ENCODE measurements at places on chromosomes 13 and 19.

DNA sequence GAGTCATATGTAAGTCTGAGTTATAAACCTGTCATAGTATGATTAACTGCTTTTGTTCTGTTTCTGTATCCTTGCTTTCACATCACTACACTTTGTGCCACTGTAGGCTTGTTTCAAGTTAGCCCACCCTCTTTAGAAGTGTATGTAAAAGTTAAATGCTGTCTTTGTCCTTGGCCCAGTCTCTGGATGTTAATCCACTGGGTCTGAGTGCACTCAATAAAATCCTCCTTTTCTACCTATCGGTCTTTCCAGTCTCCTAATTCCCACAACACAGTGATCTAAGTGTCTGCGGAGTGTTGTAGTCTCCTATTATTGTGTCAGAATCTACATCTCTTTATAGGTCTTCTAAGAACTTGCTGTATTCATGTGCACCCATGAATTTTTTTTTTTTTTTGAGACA lies 14.1 kb downstream of the ZNF429 start:
- no peak for DNase-seq

- DNase-seq = no peak
Observed at GRCh38 chr13:97492684-97493371, 58.9 kb downstream of the RAP2A start.

- no peak for DNase-seq
Observed at GRCh38 chr13:85367887-85368286, 431.3 kb downstream of the SLITRK6 start.

- no peak for DNase-seq
Observed at GRCh38 chr19:37951816-37952210, 44.8 kb downstream of the SIPA1L3 start.

DNA sequence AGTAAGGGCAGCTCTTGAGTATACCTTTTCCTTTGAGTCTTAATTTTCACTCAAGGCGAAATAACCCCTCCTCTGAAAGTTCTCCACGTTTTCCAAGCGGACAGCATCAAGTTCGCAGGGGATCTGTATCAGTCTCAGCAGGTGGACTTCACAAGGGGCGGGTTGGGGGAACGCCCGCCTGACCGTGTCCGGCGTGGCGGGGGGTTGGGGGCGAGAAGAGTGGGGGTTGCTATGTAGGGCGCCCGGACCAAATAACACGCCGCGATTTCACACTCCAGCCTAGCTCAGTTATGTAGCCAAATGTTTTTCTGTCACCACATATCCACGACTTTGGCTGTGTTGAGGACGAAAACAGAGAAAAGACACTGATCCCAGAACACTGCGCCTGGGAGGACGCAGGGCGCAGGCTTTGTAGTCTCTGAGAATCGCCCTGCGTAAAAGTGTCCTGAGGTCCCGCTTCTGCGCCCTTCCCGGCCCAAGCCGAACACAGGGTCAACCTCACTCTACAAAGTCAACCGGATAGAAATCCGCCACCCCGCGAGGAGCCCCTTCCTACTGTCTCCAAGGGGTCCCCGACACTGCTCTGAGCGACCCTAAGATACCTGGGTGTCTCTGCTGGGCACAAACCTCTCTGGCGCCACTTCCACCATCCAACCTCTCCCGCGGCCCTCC lies 524 bp downstream of the RUBCNL start:
- no peak for DNase-seq

DNA sequence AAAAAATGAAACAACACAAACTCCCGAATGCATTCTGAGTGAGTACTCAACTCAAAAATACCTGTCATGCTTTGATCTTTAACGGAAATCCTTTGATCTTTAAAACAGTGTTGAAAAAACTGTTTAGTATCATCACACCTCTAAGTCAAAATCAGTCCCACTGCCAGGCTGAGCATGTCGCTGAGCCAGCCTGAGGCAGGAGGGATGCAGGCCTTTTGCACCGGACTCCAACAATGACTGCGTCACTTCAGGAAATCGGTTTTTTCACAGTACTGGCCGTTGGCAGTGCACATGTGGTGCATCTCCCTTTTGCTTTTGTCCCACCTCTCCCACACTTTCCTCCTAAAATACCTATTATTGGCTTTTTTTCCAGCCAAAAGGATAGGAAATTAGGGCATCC lies 78.2 kb downstream of the SHISA2 start:
- DNase-seq = no peak

DNA sequence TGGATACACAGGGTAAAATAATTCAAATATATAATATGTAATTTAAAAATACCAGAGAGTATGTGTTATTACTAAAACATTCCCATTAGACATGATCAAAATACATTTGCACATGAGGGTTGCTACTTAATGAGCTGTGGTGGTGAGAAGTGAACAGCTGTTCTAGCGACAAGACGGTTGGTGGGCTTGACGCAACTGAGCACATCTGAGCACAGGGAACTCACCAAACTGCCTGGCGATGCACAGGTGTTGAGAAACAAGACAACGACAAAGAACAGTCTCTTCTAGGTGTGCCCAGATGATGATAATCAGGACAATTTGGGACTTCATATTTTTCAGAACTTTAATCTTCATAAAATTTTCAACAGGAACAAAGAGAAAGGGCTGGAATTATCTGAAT lies 555.1 kb upstream of the SGCG start:
- DNase-seq = no peak

DNA sequence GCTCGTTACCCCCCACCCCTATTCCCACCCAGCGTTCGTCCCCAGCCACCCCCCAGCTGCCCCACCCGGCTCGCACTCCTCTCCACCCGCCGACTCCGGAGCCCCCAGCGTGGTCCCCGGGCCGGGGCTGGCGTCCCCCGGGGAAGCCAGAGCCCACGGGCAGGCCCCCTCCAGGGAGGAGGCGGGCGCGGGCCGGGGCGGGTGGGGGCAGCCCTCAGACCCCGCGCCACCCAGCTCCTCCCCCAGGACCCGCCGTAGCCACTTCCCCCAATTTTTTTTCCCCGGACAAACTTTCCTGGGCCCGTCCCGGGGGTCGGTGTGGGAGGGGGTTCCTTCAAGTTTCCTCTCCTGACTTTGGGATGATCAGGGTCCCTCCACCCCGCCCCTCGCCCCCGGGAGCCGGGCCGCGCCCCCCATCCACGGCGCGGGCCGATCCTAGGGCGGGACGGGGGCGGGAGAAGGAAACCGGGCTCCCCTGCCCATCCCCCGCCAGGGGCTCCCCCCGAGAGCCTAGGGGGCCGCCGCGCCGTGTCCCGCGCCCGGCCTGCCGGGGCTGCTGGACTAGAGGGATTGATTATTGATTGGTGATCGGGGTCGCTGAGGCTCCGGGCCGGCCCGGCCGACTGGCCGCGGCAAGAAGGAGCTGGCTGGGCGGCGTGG lies 927 bp upstream of the TSHZ3 start:
- no peak for DNase-seq

All from pons (tissue), 1 donor.